CD4-positive, alpha-beta T cell treated with Interferon alpha-2 for 1 hour (primary cell): ENCODE measurements at places on chromosomes 13 and 19.
A peak's percentile ranks its signal among the peaks of the same experiment; 100 is the strongest.

DNA sequence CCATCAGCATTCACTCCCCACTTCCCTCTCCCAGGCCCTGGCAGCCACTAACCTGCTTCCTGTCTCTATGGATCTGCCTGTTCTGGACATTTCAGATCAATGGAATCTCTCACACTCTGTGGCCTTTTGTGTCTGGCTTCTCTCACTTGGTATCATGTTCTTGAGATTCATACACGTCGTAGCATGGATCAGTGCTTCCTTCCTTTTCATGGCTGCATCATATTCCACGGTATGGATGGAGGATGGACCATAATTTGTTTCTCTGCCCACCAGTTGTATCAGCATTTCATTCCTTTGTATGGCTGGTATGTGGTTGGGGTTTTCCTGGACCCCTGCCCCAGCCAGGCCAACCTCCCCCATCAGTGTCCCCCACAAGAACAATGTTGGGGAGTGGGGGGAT lies 36.2 kb downstream of the MYO9B start:
- no peak for DNase-seq

DNA sequence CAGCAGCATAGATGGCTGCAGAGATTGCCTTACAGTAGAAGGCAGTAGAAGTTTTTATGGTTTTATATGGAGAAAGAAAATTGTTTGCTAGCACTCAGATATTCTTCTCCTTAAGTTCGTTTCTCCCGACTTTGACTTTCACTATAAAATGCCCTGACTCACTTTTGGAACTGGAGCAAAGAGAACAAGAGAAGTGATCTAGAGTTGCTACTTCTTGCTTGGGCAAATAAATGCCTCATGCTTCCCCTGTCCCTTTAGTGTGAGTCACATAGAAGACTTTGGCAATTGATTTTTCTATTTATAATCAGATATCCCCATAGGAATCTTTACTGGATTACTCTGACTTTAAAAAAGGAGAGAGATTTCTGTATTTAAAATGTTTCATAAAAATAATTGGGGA lies 46.9 kb downstream of the ITGBL1 start:
- DNase-seq = no peak

- no peak for DNase-seq
Observed at GRCh38 chr13:99968521-99969452, 2.8 kb downstream of the ZIC5 start.

DNA sequence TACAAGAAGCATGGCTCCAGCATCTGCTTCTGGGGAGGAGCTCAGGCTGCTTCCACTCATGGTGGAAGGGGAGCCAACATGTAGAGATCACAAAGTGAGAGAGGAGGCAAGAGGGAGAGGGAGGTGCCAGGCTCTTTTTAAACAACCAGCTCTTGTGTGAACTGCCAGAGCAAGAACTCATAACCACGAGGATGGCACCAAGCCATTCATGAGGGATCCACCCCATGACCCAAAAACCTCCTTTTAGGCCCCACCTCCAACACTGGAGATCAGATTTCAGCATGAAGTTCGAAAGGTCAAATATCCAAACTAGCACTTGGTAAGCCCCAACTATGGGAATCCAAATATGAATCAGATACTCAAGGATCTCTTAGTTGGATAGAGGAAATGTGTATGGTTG lies 131.2 kb downstream of the RXFP2 start:
- DNase-seq = no peak

DNA sequence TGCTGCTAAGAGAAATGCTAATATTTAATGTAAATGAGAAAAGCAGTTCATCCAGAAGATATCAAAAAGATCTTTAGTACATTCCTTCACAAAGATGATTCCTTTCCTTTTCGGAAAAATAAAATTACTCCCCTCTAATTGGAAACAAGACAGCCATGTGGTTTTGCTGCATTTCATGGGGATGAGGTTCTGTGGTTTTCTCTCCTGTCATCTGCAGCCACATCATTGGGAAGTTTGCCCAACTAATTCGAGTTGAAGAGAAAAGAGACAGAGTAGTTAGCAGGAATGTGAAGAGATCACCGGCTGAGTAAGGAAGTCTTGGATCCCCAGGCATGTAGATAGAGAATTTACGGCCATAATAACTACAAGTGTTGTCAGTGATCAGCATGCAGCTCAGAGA lies 122.1 kb downstream of the CYSLTR2 start:
- no peak for DNase-seq

DNA sequence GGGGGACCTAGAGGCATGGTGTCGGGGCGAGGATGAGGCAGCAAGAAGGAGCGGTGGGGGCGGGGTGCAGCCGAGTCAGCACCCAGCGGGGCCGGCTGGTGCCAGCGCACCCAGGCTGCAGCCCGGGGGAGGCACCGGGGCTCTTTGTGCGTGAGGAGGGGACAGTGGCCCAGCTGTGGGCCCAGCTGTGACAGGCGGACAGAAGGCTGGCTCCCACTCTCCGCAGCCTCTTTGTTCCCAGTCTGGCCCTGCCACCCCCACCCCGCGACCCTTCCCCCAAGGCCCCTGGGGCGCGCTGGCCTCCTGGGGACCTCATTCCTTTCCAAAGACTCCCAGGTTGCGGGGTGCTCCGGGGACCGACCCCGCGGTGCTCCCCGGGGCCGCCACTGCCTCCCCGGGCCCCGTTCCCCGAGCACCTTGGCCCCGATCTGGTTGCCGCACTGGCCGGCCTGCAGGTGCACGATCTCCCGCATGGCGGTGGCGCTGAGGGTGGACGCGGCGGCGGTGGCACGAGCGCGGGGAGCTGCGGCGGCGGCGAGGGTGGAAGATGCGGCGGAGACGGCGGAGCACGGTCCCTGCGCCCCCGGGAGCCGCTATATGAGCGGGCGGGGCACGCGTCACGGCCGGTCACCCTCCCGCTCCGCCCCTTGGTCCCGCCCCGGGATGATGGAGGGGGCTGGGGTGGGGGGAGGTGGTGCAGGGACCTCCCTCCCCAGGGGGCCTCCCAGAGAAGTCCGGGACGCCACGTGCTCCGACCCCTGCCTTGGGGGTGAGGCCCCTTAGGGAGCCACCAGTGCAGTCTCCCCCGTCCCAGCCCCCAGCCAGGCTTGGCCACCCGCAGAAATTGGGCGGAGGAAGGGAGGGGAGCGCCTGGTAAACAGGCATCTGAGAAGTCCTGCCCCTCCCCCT lies at the start of gene TUBB4A:
Gene TUBB4A (minus strand): TSS at position 570 of the 909 bp plus-strand sequence. CDS start 97 bp downstream, at position 473.
- DNase-seq = peak; percentile 55

- DNase-seq = no peak
Observed at GRCh38 chr19:3687393-3687773, 12.9 kb downstream of the PIP5K1C start.

- DNase-seq = no peak
Observed at GRCh38 chr13:72342364-72342763, 385.1 kb downstream of the MZT1 start.

DNA sequence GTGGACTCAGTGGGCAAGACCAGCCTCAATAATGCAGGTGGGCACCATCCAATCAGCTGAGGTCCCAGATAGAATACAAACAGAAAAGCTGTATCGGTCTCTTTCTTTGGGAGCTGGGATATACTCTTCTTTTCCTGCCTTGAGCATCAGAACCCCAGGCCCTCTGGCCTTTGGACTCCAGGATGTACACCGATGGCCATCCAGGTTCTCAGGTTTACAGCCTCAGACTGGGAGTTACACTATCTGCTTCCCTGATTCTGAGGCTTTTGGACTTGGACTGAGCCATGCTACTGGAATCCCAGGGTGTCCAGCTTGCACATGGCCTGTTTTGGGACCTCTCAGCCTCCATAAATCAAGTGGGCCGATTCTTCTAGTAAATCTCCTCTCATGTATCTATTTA lies 27.6 kb upstream of the USP12 start:
- DNase-seq = no peak

GRCh38 chr13:40505196-40505595 lies 161.2 kb downstream of the FOXO1 start:
- no peak for DNase-seq

DNA sequence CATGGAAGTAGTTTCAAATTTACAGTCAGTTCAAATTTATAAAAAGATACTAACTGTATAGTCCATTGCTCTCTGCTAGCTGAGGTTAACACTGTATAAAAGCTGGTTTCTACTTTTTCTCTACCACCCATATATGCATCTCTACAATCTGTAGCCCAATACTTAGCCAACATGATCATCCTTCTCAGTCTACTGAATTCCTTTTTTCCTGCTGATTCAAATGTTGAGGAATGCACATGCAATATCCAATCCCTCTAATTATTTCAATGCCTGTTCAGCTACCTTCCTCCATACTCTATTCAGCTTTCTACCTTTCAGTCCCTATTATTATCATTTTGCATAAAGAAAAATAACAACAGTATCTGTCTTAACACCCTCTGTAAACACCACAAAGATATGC lies 15.6 kb downstream of the KPNA3 start:
- no peak for DNase-seq

DNA sequence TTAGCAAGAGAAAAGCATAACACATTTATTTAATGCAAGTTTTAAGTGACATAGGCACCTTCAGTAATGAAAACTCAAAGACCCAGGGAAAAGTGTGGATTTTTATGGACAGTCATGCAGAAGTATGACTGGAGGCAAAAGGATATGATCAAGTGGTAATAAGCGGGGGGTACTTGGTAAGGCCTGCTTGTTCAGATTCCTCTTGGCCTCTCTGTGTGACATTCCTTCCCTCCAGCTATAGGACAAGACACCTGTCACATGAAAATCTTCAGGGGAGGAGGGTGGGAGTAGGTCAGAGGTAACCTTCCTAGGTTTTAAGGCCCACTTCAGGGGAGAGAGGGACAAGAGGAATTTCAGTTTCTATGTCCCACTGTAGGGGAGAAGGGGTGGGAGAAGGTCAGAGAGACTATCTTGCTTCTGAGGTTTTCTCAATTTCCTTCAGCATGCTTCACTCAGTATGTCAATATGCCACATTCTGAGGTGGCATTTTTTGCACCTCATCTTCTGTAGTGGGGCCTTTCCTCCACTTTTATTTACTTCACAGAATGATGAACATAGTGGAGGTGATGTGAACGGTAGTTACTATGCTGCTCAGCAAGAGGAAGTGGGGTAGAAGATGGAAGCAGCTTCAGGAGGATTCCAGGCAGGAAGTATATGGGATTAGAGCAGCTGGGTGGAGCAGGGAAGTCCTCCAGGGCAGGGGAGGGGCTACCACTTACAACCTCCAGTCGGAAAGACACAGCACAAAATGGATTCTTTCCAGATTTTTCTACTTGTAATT lies 73.2 kb upstream of the RFC3 start:
- no peak for DNase-seq

DNA sequence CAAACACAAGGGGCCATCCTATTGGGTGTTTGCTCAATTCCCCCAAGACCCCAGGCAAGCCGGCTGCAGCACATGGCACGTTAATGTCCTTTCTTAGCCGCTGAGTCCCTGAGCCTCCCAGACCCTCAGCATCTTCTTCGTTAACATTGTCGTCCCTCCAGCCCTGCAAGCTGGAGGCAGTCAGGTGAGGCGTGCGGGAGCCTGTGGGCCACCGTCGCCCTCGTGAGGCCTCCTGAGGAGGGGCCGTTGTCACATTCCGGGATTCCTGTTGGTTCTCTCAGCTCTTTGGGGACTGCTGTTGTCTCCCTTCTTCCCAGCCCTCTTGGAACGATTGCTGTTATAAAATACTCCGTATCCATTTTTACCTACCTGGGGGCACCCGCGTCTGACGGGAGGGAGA lies 140.6 kb downstream of the KDM4B start:
- DNase-seq = no peak

DNA sequence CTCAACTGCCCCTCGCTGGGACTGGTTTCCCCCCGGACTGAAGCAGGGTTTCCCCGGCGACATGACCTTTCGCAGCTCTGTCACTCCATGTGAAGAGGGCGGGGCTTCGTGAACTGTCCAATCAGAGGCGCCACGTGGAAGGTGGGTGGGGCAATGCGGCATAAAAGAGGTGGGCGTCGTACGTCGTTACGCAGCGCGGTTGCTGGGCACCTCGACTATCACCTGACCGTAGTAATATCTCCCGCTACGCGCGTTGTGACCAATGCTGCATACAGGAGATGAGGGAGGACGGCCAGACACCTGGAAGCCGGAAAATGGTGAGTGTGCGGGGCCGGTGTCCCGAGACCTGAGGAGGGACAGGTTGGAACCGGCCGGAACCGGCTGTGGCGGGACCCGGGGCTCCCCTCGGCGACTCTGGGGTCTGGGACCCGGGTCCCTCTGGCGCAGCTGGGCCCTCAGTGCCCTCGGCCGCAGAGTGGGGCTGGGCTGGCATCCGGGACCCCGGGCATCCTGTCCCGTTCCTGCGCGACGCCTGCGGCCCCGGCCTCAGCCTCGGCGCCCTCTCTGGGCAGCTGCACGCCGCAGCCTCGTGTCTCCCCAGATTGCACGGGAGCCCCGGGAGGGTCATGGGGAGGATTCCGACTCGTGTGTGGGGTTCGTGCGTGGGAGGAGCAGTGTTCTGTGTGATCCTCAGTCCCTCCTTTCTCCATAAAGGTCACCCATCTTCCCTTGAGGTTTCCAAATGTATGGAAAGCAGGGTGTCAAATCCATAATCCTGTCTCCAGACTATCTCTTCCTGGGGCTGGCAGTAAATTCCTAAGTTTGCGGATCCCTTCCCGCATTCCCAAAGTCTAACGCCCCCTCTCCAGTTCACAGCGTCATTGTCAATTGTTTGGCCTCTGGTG lies 32.2 kb downstream of the ZNF136 start:
- peak; percentile 74 for DNase-seq

- no peak for DNase-seq
Observed at GRCh38 chr13:39148513-39148961, 110.3 kb downstream of the NHLRC3 start.

DNA sequence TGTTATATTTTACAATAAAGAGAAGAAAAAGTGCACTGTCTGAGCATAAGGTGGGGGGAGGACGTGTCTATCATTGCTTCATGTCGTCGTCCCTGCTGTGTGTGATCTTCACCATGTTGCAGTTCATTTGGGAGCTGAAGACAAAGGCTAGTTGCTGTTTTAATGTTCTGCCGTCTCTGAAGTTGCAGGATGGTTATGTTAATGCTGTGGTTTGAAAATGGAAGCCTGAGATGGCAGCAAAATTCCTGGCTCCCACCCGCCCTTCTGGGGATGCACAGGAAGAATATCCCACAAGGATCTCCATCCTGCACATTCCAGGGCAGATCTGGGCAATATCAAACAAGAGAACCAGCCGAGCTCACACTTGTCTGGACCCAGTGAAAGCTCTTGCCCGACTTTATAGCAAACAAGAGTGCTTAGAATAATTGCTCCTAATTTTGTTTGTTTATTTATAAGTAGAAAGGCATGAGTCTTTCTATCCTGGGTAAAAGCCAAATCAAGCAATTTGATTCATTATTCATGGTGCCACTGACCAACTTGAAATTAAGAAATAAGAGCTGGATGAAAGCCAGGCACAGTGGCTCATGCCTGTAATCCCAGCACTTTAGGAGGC lies 110.3 kb upstream of the ABCC4 start:
- no peak for DNase-seq

DNA sequence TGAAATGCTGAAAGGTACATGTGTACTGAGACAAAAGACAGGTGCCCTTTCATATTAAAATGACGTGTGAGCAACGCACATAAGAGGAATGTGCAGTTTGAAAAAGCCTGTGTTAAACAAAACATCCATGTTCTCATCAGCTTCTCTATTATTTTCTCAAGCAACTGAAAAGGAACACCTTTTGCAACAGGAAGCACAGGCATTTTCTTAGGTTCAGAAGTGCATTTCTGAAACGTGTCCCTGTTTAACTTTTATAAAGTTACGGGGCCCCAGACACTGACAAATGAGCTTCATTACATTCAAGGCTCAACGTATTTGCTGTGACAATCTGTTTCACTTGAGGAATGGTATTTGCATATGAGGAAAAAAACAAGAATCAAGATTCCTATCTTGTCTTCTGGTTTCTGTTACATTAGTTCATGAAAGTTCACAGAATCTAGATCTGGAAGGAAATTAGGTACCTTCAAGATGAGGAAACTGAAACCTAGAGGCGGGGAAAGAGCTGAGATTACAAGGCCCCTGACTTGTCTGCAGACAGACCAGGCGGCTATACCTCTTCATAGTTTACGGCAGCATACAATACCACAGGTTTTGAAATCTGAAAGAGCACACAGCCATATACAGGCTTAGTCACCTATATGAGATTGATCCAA lies 431.7 kb downstream of the KLF12 start:
- peak; percentile 89 for DNase-seq
